Effector memory CD8-positive, alpha-beta T cell (primary cell): ENCODE measurements at places on chromosomes 6 and 20.

GRCh38 chr6:105874835-105875626 lies 211.1 kb upstream of the PRDM1 start:
- no peak for DNase-seq

DNA sequence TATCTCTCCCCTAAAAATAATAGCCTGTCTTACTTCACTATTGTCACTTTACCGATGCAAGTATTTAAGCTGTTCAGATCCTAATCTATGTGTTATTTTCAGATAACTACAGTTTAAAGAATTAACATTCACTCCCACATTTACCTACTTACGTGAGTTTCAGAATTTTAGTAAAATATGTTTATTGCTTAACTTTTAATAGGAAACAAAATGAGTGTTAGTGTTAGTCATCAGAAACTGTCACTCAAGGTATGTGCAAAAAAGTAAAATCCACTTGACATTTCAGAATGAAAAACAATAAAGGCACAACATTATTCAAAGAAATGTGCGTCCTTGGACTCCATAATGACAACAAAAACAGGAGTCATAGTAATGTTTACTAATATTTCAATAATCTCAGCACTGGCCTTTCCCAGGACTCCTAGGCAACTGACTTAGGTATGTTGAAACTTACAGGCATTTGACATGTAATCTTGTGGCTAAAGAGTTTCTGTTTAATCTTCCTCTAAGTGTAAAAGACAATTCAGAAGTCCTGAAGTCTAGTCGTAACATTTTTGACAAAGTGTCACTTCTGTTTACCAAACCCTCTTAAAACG lies 4.5 kb downstream of the ATXN1 start:
- no peak for DNase-seq

- no peak for DNase-seq
Observed at GRCh38 chr6:16850681-16851026, 89.4 kb upstream of the ATXN1 start.

GRCh38 chr6:105014448-105014847 lies 57.5 kb downstream of the LIN28B start:
- DNase-seq, result no peak

DNA sequence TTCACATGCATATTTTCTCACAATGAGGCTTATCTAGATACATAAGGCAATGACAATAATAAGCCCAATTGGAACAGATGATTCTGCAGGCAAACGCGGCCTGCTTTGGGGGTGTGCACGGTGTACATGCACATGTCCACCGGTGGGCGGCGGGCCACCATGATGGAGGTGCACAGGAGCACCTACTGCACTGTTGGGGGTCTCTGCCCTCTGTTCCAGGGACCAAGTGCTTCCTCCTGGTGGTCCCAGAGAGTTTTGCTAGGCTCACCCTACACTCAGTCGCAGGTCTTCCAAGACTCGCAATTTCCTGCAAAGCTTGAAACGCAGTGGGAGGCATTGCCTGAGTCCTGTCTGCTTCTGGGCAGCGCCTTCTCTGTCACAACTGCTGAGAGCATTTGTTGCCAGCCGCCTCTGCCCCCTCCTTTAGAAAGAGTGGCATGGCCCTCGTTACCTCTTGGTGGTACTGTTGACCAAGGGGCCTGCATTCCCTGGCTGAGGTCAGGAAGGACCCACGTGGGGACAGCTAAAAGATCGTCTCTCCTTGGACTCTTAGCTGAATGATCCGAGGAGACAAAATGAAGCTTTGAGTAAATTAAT lies 135.3 kb downstream of the ERMARD start:
- no peak for DNase-seq

GRCh38 chr6:157092736-157093135 lies 230.6 kb downstream of the TMEM242 start:
- DNase-seq, result no peak

DNA sequence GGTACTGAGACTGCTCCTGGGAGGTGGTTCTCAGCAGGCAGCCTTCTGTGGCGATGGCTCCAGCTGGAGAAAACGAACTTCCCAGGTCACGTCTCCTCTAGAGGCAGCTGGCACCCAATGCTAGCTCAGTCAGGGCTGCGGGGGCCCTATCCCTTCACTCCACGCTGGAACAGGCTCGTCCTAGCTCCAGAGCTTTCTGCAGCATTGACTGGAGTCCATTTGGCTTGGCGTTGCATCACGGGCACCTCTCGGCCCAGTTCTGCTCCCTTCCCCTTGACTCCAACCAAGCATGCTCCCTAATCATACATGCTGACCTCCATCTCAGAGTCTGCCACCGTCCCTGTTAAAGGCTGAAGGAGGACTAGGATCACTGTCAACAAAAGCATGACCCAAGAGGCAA lies 5.9 kb upstream of the IRF4 start:
- no peak for DNase-seq

DNA sequence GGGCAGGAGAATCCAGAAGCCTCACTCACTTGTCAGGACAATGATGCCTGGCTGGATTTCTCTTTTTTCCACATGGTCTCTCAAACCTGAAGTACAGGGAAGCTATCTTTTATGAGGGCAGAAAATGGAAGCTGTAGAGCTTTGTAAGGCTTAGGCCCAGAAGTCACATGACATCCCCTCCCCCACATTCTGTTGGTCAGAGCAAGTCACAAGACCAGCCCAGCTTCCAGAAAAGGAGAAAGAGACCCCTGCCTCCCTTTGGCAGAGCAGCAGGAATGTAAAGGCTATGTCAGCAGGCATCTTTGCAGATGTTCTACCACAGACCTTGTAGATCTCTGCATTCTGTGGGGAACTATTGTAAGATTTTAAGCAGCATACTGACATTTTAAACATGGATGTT lies 245.5 kb downstream of the SLC35F1 start:
- no peak for DNase-seq
